ENCODE measurements at places on chromosomes 4 and X.
A peak's percentile ranks its signal among the peaks of the same experiment; 100 is the strongest.

- DNase-seq = peak; percentile 62
Observed at GRCh38 chrX:130120746-130121504, 10.6 kb upstream of the ELF4 start.

DNA sequence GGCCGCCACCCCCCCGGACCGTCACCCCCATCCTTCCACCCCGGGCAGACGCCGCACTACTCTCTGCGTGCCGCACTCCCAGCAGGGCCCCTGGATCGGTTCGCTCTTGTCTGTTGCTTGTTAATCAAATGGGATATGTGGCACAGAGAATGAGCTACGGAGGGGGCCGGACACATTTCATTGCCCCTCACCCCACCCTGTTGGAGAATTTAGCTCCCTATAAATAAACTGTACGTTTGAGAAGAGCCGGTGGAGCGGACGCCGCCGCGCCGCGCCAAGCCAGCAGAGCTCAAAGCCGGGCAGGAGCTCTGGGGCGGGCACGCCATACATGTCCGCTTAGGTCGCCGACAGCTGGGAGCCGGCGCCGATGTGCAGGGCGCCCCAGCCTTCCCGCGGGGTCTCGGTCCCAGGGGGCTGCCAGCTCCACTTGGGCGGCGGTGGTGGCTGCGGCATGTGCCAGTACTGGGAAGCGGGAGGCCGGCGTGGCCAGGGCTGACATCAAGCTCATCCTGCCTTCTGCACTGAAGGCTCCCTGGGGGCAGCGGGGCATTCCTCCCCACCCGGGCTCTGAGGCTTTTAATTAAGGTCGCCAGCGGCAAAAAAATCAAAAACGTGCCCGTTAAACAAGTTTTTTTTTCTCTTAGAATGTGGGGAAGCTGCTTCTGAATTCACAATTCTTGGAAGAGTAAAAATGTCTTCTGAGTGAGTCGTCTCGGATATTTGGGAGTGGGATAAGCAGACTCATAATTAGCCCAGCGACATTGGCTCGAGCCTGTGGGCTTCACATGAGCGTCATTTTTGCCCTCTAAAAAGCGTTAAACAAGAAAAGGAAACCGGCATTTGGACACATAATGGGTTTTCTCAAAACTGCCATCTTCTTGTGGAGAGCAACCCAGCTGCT is 1.1 kb upstream of the PCDH19 start:
- no peak for DNase-seq

- DNase-seq = no peak
Observed at GRCh38 chr4:106266201-106266600, 49.8 kb downstream of the TBCK start.

DNA sequence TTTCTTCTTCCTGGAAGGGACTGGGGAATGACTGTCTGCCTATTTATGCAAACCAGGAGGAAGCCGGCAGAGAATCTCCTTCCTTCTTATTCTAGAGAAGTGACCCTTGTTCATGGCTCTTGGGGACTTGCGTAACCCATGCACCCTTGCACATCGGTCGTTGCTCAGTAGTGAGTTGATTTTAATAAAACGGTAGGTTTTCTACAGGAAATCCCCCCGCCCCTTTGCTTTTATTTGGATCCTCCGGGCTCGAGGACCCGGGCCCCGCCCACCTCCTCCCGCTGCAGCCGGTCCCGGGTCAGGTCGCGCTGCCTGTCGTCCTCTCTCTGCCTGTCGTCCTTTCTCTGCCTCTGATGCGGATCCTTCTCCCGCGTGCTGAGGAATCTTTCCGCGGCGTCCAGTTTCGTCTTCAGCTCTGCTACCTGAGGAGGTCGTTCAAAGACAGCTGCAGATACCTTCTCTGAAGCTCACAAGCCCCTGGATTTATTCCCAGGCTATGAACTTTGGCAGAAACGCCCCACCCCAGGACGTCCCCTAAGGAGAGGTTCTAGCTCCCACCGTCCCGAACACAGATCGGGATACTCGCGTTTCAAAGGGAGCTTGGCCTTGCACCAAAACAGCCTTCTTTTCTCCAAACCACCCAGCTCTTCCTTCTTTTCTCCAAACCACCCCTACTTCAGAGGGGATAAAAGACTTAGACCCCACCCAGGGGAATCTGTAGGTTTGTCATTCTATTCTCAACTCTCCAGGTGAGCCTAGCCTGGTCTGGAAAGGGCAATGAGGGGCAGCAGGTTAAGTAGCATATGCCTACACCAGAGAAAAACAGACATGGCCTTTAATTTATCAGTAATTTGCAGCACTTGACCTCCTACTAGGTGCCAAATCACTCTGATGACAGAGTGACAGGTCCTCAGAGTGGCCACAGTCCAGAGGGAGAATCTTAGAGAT is 7.0 kb downstream of the TNIP3 start:
- DNase-seq = peak; percentile 16

DNA sequence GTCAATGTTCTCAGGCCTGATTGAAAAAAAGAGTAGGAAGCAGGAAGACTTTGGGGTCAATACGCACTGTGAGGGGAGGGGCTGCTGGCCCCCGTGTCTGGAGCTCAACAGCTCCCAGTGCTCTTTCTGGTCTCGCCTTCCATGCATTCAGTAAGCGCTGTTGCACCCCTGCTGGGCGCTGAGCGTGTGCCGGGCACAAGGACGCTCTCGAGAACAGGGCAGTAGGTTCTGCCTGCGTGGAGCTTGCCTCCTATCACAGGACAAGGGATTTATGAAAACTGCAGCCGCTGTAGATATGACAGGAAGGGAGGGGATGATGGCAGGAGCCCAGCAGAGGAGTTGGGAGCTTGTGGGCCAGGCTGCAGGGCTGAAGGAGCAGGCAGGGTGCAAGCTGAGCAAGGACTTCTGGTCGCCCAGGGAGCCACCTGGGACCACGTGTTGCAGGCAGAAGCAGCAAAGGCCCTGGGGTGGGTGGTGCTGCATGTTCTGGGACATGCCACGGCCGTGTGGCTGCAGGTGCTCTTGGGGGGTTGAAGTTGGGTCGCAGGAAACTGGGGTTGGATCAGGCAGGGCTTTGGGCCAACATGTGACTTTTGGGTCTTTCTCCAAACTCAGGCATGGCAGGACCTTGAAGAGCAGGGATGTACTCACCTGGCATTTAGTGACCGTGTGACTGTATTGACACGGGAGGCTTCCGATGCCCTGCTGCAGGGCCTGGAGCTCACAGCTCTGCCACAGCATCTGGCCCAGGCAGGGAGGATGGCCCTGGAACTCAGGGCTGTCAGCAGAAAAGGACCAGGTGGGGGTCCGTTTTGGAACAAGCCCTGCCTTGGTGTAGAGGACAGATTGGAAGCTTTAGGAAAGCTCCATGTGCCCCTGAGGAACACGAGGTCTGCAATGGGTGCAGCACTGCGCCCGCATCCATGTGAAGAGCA is 97.9 kb downstream of the CPZ start:
- DNase-seq = no peak

GRCh38 chrX:22118161-22118830 is 86.2 kb downstream of the PHEX start:
- no peak for DNase-seq

DNA sequence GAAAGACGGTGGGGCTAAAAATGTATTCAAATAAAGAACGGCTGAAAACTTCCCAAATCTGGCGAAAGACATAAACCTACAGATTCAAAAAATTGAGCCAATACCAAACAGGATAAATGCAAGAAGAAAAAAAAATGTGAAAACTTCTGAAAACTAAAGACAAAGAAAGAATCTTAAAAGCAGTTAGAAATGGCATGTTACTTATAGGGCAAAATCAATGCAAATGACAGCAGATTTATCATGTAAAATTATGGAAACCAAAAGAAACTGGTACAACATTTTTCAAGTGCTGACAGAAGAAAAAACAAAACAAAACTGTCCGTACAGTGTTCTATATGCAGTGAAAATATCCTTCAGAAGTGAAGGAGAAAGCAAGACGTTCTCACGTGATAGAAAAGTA is 239.0 kb downstream of the PDGFC start:
- no peak for DNase-seq
